Ovary (tissue), 10 donors: ENCODE measurements at places on chromosomes 2 and 18. TPM values are rescaled to one million over a fixed set of nuclear protein-coding genes. Genes with fewer than 3 reads are reported as not detected.

Gene GDF7
- 0.74 TPM for total RNA-seq

DNA sequence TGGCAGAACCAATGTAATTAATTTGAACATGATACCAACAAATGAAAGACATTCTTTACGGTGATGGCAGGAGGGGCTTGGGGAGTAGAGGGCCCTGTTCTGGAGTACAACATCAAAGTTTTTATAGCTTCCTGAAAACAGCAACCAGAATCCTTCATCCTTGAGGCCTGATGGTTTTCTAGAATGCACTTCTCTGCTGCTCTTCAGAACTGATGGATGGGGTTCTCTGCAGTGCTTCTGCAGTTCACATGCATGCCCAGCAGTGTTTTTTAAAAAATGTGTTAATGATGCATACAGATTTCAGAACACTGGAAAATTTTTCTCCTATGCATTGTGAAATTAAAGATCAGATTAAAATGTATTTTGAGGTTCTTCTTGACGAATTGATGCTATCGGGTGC lies 2.5 kb downstream of the LTBP1 start:
- no peak overlapping the region for H3K27ac ChIP-seq
- H3K4me3 ChIP-seq = no peak overlapping the region
- DNase-seq = no peak
- no peaks in the 10 kb centered on the region for H3K4me1 ChIP-seq

- H3K27ac ChIP-seq = no peak overlapping the region
- H3K36me3 ChIP-seq = no peaks in the 10 kb centered on the region
- DNase-seq = no peak
These were observed 170.9 kb upstream of the GATA6 start for GRCh38 chr18:21998486-21998885.

Gene ANKRD30B
- total RNA-seq = not detected

DNA sequence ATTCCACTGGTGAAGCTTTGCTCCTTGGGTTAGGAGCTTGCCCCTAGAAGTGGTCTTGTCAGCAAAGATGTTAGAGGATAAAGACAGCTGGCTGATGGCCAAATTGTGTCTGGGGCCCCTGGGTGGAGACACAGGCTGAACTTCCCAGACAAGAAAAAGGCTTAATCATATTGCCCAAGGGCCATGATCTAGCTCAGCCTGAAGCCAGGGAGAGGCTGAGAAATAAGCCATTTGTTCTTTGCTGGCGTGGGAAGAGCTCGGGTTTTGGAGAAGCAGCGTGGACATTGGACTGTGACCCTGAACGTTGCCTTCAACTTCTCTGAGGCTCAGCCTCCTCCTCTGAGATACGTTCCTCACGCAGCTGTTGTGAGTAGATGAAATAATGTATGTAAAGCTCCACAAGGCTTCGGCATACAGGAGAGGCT lies 153.0 kb downstream of the ZFP36L2 start:
- no peak overlapping the region for H3K4me3 ChIP-seq
- H3K27ac ChIP-seq = peak overlapping the region; percentile 43
- H3K36me3 ChIP-seq = no peaks in the 10 kb centered on the region

Gene MYOM1
- 0.83 TPM for total RNA-seq

DNA sequence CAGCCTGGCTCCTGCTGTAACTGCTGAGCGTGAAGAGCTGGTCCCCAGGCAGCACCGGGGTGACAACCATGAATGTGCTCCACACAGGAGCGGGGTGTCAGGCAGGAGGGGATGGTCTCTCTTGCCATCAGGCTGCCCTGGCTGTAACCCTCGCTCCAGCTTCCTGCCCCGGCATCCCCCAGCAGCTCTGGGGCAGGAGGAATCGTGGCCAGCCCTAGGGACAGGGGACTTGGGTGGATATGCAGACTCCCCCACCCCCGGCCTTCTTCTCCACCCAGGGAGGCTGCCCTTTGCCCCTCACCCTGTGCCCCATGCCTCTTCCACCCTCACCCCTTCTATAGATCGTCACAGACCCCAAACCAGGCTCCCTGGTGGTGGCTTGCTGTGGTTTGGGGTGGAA lies 69.4 kb upstream of the SMAD7 start:
- peak; percentile 10 for DNase-seq
- H3K4me1 ChIP-seq = peaks cover 6% of the 10 kb centered on the region
- no peak overlapping the region for H3K4me3 ChIP-seq
- no peak overlapping the region for H3K27ac ChIP-seq

Gene CPLX4
- not detected for total RNA-seq

- H3K4me3 ChIP-seq = no peak overlapping the region
- DNase-seq = no peak
- no peaks in the 10 kb centered on the region for H3K27me3 ChIP-seq
These were observed 24.9 kb downstream of the EFHD1 start for GRCh38 chr2:232658217-232658785.

DNA sequence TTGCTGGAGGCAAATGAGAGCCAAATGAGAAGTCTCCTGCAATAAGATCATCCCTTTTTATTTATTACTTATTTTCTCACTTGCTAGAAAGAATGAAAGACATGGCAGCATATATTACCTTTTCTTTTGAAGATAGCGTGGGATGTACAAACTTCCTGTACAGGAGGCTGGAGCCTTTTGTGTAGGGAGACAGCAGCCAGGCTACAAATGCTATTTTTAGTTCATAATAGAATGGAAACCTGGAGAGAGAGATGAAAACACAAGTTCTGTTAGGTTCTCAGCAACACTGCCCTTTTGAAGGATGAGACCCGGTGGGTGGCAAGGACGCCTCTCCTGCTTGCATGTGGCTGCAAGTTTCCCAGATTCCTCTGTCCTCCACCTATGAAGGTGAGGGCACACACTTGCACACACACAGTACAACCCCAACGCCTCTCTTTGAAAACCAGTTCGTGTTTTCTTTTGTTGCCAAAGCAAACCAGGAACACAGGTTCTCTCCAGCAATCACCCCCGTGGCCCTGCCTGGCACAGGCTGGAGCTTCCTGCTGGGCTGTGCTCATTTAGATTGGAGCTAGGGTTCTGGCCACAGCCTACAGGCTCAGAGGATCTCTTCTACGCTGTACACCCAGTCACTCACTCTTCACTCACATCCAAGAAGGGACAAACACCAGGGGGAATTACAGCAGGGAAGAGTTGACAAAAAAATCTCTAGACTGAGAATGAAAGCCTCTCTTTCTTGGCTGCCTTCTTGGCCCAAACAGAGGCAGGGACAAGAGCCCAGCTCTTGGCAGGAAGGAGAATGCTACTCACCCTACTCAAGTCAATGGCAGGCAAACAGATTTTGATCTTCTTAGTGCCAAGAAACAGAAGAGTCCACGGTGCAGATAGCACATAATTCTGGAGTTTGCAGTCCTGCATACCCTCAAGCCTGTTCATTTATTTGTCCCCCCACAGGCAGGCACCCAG lies 55.6 kb downstream of the MRPL35 start:
- DNase-seq = no peak
- H3K27ac ChIP-seq = no peak overlapping the region
- peaks cover 3% of the 10 kb centered on the region for H3K4me1 ChIP-seq

GRCh38 chr2:82752396-82752795 lies 1706.7 kb downstream of the SUCLG1 start:
- no peak for DNase-seq
- H3K27me3 ChIP-seq = no peaks in the 10 kb centered on the region
- H3K36me3 ChIP-seq = no peaks in the 10 kb centered on the region

Gene MBP
- total RNA-seq = 19.9 TPM

GRCh38 chr2:85266146-85267041 lies 61.4 kb downstream of the TGOLN2 start:
- H3K36me3 ChIP-seq = no peaks in the 10 kb centered on the region
- H3K4me1 ChIP-seq = peaks cover 11% of the 10 kb centered on the region

Gene TTN
- total RNA-seq = 2.0 TPM

DNA sequence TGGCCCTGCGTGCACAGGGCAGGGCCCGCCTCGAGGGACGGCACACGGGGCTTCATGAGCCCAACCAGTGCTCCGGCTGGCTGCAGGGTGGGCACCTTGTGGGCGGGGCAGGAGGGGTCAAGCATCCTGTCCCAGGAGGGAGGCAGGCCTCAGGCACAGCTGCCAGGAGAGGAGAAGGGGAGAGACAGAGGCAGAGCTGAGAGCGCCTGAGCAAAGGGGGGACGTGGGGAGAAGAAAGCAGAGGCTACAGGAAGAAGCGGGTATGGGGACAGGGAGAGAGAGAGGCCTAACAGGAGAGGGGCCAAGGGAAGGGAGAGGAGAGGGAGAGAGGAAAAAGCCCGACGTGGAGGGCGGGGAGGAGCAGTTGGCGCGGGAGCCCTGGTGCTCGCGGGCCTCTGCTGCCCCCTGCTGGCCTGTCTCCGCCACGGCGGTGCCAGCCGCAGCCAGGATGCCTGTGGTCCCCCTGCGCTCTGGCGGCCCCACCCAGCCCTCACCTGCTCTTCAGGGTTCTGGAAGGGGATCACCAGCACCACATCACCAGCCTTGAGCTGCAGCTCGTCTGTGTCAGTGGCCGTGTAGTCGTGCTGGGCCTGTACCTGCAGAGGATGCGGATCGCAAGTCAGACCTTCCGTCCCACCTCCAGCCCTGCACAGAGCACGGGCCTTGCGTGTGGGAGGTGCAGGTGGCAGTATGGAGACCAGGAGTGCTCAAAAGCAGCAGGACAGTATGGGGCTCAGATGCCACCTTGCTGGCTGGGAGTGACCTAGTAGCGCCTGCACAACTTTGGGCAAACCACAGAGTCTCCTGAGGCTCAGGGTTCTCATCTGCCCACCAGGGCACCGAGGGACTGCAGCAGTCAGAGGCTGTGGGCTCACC lies 56.8 kb downstream of the BIN1 start:
- H3K27ac ChIP-seq = no peak overlapping the region
- DNase-seq = peak; percentile 79
- H3K27me3 ChIP-seq = no peaks in the 10 kb centered on the region
- H3K4me3 ChIP-seq = no peak overlapping the region
- no peaks in the 10 kb centered on the region for H3K4me1 ChIP-seq

DNA sequence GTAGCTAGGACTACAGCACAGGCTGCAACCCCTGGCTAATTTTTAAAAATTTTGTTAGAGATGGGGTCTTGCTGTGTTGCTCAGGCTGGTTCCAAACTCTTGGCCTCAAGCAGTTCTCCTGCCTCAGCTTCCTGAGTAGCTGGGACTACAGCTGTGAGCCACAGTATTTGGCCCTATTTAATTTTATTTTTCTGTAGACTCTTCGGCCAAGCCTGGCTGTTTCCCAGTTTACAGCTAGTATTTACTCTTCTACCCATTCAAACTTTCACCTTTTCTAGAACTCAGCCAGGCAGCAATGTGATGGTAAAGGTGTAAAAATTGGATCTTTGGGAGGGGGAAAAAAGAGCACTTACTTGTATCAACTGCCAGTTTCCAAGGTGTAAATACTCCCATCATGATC lies 35.3 kb downstream of the SH3RF3 start:
- H3K4me1 ChIP-seq = peaks cover 7% of the 10 kb centered on the region
- no peak overlapping the region for H3K4me3 ChIP-seq
- no peak overlapping the region for H3K27ac ChIP-seq

GRCh38 chr2:180577567-180577966 lies 402.8 kb upstream of the UBE2E3 start:
- no peaks in the 10 kb centered on the region for H3K27me3 ChIP-seq
- H3K27ac ChIP-seq = no peak overlapping the region
- DNase-seq = no peak
- H3K4me1 ChIP-seq = no peaks in the 10 kb centered on the region
- H3K36me3 ChIP-seq = no peaks in the 10 kb centered on the region

Gene PKDCC
- total RNA-seq = 576 TPM

- no peaks in the 10 kb centered on the region for H3K4me1 ChIP-seq
- no peaks in the 10 kb centered on the region for H3K27me3 ChIP-seq
- no peak overlapping the region for H3K27ac ChIP-seq
These were observed 94.6 kb downstream of the CD8B2 start for GRCh38 chr2:106581755-106582147.

Gene HOXD9
- total RNA-seq = 9.7 TPM

Gene PREPL
- total RNA-seq = 69.9 TPM

DNA sequence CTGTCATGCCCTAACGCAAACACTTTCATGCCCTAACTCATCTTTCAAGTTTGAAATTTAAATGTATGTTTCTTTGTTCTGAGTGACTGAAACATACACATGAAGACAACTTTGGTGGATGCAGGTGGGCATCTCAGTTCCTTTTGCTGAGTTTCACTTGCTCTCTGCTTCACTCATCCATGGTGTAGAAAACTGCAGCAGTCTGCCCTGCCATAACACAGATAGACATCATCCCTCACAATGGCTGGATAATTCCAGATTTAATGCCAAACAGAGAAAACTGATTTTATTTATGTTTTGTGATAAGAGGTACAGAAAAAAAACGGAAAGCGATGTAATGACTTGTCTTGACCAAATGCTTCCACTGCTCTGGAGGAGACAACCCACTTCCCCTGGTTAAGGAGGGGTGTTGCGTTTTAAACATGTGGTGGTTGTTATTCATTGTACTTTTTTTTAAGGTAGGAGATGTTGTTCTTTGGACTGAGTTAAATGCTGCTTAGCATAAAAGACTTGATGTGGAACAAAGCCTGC lies 70.4 kb downstream of the RHBDD1 start:
- no peaks in the 10 kb centered on the region for H3K27me3 ChIP-seq
- H3K36me3 ChIP-seq = no peaks in the 10 kb centered on the region
- peaks cover 9% of the 10 kb centered on the region for H3K4me1 ChIP-seq
- no peak for DNase-seq

GRCh38 chr2:144078106-144078505 lies 441.8 kb downstream of the ZEB2 start:
- H3K27me3 ChIP-seq = no peaks in the 10 kb centered on the region
- H3K4me3 ChIP-seq = no peak overlapping the region
- H3K27ac ChIP-seq = no peak overlapping the region
- peaks cover 9% of the 10 kb centered on the region for H3K4me1 ChIP-seq
- no peak for DNase-seq

Gene COL4A4
- total RNA-seq = 0.94 TPM

Gene CPO
- total RNA-seq = not detected

- no peaks in the 10 kb centered on the region for H3K27me3 ChIP-seq
- DNase-seq = no peak
- H3K27ac ChIP-seq = no peak overlapping the region
- H3K4me1 ChIP-seq = peaks cover 22% of the 10 kb centered on the region
These were observed 104.2 kb downstream of the CRIM1 start for GRCh38 chr2:36459725-36460137.

- H3K4me1 ChIP-seq = no peaks in the 10 kb centered on the region
- no peaks in the 10 kb centered on the region for H3K27me3 ChIP-seq
- no peaks in the 10 kb centered on the region for H3K36me3 ChIP-seq
- no peak overlapping the region for H3K27ac ChIP-seq
- DNase-seq = no peak
These were observed 61.3 kb downstream of the ATL2 start for GRCh38 chr2:38315707-38316333.

DNA sequence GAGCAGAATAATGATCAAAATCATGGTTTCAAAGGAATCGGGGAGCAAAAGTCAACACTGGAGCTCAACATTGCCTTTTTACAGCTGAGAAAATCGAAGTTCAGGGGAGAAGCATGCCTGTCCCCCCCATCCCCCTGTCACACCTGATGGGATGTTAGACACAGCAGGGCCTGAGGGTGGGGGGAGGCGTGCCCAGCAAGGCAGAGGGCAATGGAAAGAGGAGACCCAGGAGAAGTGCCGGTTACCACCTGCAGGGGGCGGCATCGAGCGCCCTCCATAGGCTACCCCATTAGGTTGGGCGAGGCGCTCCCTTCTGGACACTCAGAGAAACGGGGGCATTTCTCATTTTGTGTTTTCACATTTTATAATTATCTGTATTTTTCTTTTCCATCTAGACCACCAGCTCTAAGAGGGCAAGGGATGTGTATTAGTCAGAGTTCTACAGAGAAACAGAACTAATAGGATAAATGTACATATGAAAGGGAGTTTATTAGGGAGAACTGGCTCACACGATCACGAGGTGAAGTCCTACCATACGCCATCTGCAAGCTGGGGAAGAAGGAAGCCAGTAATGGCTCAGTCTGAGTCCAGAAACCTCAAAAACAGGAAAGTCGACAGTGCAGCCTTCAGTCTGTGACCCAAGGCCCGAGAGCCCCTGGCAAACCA lies 271.3 kb downstream of the LRATD1 start:
- no peak overlapping the region for H3K27ac ChIP-seq
- H3K4me1 ChIP-seq = no peaks in the 10 kb centered on the region
- H3K36me3 ChIP-seq = no peaks in the 10 kb centered on the region
- no peaks in the 10 kb centered on the region for H3K27me3 ChIP-seq

Gene PLA2R1
- total RNA-seq = 33.8 TPM
